GM19239 (cell line): ENCODE measurements at places on chromosomes 5 and 9.
A peak's percentile ranks its signal among the peaks of the same experiment; 100 is the strongest.

- DNase-seq = no peak
Measured at GRCh38 chr9:121292051-121292450, 24.1 kb downstream of the GSN start.

DNA sequence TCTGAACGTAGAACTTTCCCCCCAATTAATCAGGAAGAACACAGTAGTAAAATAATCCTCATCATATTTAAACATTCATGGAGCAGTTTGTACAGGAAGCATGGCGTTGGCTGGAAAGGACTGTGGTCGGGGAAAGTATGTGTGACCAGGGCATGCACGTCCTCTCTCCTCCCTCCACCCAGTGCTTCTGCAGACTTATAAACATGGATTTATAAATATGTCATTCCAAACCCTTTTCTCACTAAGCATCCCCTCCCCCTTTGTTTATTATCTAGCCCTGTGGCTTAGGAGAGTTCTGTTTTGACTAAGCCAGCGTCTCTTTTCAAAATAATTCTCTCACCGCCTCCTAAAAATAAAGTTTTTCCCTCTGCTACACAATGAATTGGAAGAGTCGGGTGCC lies 70.4 kb upstream of the DAP start:
- DNase-seq = no peak

GRCh38 chr5:79133121-79133656 lies 21.6 kb downstream of the BHMT start:
- DNase-seq = no peak

DNA sequence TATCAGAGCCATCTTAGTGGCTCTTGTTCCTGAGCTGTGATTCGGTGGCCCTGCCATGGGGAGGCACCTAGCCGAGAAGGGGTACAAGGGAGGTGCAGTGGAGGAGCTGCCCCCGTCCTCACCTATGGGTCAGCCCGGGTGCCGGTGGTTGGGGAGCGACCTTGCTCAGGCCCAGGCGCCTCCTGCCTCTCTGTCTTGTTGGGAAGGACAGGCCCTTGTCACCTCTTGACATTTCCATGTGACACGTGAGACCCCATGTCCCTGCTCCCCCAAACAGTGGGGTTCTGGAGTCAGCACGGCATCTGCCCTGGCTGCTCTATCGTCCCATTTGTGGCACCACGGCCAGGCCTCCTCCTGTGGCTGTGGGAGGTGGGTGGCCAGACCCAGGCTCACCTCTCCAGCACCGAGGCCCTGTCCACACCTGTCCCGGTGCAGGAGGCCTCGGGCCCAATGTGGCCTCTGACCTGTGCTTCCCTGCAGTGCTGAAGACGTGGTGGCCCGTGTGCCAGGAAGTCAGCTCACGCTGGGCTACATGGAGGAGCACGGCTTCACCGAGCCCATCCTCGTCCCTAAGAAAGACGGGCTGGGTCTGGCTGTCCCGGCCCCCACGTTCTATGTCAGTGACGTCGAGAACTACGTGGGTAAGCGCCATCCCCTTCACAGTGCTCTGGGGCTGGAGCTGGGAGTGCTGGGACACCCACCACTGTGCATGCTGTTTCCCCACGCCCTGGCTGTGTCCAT lies 68.9 kb downstream of the PHF2 start:
- no peak for DNase-seq

GRCh38 chr9:92173318-92173717 lies 58.1 kb upstream of the SPTLC1 start:
- DNase-seq = no peak

GRCh38 chr5:116908537-116908936 lies 333.9 kb upstream of the SEMA6A start:
- no peak for DNase-seq

DNA sequence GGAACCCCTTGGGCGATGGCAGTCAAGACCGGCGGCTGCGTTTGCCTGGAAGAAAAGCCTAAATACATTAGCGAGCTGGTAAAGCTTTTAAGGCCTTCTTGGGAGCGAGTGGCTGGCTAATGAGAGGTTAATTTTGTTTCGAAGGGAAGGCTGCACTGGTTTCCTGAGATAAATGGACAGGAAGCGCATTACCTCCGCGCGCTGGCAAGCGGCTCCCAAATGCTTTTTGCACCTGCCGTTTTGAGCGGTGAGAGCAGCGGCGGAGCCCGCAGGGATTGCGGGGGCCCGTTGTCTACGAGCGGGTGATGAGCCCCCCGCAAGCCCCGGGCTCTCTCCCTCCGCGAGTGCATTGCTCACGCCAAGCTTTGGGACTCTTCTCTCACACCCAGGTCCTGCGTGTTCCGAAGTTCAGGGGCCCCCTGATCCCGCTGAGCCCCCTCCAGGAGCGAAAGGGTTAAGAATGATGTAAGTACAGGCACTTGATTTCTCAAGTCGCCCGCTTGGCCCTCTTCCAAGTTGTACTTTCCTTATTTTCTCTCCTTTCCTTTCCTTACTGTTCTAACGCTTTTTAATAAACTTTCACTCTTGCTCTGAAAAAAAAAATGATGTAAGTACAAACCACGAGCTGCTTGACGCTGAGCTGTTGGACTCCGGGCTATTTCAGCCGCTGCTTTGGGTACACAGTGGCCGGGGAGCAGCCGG lies 3.1 kb upstream of the RGMB start:
- DNase-seq = peak; percentile 18

DNA sequence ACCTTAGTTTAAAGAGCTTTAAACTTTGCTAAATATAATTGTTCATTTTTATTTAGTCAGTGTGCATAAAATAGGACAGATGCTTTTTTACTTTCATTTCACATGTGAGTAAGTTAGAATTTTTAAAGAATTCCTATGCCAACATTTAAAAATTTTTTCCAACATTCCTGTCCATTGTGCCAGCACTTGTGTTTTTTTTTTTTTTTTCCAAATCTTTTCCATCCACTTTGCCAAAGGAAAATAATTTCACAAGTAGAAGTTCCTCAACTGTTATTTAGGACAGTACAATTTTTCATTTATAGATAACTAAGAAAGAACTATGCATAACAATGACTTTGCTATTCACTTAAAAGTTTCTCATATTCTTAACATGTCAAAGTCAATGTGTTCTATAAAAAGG lies 189.5 kb downstream of the ADAMTS6 start:
- no peak for DNase-seq

DNA sequence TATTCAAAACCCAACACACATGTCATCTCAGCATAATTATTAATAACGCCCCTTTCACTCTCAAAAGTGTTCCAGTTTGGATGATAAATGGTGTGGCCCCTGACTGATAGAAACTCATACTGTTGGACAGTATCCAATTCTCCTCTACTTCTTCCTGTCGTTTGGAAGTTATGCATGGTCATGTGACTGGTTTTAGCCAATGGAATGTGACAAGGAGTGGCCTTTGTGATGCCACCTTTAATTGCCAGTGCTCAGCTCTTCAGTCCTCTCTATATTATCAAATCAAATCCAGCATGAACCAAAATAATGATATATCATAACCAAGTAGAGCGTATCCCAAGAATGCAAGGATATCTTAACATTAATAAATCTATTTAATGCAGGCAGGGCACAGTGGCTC lies 117.8 kb upstream of the SPIN1 start:
- DNase-seq = no peak

- no peak for DNase-seq
Measured at GRCh38 chr5:72845889-72846288, 29.4 kb downstream of the TNPO1 start.

DNA sequence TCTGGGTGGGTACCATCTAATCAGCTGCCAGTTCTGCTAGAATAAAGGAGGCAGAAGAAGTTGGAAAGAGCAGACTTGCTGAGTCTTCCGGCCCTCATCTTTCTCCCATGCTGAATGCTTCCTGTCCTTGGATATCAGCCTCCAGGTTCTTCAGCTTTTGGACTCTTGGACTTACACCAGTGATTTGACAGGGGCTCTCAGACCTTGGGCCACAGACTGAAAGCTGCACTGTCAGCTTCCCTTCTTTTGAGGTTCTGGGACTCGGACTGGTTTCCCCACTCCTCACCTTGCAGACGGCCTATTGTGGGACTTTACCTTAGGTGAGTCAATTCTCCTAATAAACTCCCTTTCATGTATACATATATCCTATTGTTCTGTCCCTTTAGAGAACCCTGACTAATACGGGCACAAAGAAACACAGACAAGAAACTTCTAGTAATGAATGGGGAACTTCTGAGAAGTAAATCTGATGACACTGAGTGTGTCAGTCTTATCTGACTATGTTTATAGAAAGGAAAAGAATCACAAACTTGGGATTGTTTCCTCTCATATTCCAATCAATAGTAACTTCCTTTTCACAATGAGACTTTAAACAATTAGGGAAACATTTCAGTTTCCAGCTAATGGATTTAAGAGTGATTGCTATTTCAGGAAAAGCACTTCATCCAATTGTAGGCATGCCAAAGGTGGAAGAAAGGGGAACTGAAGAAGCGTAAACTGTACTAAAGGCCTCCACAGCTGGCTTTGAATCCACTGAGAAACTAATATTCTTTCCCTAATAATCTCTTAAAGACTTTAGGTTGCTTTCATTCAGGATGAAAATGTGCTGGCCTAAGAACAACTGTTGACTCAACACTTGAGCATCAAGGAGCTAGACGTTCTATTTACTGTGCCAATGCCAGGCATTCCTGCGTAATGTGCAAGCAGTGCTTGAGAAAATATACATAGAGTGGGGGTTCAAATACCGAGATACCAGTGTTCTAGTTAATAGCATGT lies 127.9 kb upstream of the PTGER4 start:
- no peak for DNase-seq

GRCh38 chr5:121969660-121970295 lies 8.0 kb downstream of the SRFBP1 start:
- DNase-seq = no peak

GRCh38 chr5:122478741-122479442 lies 166.9 kb downstream of the SNCAIP start:
- no peak for DNase-seq

DNA sequence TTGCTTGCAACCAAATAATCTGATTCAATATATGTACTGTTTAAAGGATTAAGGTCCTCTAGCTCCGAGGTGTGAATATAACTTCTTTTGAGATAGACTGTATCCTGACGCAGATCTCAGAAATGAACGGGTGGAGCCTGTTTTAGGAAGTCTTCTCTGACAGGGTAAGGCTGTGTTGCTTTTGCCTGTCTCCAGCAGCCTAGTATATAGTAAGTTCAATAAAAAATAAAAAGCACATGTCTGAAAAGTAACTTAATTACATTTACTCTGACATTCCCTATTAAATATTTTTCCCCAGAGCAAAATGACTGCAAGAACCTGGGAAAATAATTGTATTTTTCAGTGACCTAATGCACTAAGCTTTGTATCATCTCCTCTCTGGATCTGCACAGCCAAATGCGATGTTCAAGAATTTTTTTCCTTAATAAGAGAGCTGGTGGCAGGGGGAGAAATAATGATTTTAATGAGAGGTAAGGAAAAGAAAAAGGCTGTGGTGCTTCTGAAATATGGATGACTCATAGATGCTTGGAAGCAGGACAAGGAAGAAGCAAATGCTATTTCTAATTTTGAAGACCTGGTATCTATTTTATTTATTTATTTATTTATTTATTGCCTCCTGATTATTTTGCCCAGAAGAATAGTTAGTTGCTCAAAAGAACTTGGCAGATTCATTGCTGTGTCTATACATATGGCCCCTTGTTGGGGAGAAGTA lies 7.3 kb downstream of the PPP3R2 start:
- DNase-seq = no peak

DNA sequence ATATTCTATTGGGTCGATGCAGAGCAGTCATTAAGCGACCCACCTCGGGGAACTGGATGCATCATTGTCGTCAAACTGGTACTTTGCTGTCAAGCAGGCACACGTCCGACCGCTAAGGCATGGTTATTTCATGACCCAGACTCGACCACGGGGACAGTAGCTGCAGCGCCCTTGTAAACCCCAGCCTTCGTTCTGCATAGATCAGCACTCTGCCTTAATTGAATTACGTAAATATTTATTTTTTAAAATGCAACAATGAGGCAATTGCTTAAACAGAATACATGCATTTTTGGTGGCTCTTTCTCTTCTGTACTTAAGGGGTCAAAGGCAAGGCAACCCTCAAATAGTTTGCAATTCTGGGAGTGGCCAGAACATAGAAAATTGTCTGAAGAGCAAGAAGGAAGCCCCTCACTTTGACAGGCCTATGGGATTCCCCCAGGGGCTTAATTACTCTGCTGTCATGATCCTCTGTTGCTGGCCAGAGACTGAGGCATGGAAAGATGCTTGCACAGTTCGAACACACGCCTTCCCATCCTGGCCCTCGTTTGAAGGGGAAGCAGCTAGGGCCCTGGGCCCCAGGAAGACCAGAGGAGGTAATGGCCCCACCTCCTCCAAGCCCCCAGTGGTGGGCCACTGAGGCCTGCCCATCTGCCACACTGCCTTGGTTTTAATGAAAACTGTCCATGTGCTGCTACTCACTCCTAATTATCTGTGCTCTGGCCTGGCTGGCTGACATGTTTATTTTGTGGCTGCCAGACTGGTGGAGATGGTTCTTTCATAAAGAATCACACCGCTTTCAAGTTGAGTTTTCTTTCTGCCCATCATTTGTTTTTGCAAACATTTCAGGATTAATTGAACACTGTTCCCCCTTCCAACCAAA lies 169.7 kb upstream of the MAST4 start:
- no peak for DNase-seq

- DNase-seq = no peak
Measured at GRCh38 chr5:149824846-149825245, 94.7 kb downstream of the PPARGC1B start.

DNA sequence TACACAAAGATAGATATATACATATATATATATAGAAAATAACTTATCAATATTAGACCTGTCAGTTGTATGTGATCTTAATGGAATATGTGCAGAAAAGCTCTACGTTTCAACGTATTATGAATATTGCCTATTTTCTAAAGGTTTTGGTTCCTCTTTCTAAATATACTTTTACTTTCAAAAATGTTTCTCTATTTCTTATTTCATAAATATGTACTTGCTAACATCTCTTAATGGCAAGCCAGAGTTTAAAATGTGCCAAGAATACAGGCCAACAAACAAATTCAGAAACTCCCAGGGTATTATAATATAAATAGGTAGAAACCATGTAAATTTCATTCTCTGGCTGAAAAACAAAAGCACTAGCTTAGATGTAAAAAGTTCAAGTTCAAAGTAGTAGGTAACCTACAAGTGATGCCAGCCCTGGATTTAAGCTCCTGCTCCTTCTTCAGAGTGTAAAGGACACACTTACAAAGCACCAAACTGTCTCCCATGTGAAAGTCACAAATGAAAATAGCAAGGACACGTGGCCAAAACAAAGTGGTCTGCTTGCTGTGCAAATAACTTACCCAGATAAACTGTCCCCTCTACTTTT lies 685.1 kb upstream of the DMAC1 start:
- DNase-seq = no peak

- DNase-seq = no peak
Measured at GRCh38 chr9:124440786-124441185, 9.5 kb upstream of the ADGRD2 start.

GRCh38 chr5:14727428-14727865 lies 62.9 kb downstream of the OTULIN start:
- peak; percentile 54 for DNase-seq
